ENCODE measurements at places on chromosomes 6 and 20. TPM values are rescaled to one million over a fixed set of nuclear protein-coding genes. Genes with fewer than 3 reads are reported as not detected.

The ZSCAN12 gene
- 10.8 TPM for total RNA-seq

The CRISP2 gene
- not detected for total RNA-seq

The PAK1IP1 gene
- total RNA-seq, result 16.9 TPM

The MAP1LC3A gene
- total RNA-seq, result 1.4 TPM

The CLPSL2 gene
- total RNA-seq, result not detected

The LRRN4 gene
- not detected for total RNA-seq

The WFDC2 gene
- not detected for total RNA-seq

The TFAP2C gene
- not detected for total RNA-seq

Data from activated CD8-positive, alpha-beta T cell treated with anti-CD3 and anti-CD28 coated beads, Interleukin-2, amount 10 ng/mL, durations not matched to agents 7 days and 5 days (primary cell).